IPS DF 6.9 (cell line): ENCODE measurements at places on chromosomes 5 and 9.

DNA sequence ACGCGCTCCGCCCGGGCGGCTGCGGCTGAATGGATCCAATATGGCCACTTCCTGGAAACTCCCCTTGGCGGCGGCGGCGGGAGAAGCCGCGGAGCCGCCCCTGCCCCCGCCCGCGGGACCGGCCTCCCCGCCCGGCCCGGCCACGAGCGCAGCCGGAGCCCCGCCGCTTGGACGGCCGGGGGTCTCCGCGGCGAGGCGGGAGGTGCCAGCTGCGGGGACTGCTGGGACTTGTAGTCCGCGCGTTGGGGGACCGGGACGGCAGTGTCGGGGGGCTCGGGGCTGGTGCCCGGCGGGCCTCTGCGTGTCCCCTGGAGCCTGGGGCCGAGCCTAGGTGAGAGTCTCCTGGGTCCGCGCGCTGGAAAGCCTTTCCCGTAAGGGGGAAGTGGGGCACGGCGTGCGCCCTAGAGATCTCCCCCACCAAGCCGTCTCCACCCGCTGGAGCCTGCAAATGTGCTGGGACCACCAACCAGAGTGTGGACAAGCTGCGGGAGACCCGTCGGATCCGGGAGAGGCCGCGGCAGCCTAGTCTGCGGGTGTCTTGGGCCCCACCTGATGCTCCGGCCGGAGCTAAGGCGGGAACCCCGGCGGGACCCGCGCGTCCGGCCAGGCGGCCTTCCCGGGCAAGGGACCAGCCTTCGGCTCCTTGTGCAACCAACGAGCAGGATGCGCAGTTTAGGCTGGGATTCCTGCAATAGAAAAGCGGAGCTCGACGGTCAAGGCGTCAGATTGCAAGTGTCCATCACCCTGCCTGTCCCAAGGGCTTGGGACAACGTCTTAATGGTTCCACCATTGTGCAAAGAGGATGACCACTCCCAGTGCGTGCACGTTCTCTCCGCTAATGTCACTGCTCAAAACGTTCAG, at the start of gene SEPTIN8:
Gene SEPTIN8, minus strand, starts transcription at position 31 of the 861 bp plus-strand sequence. CDS start 102 bp downstream, outside the sequence.
- DNase-seq, result no peak
- peaks cover 14% of the 10 kb centered on the region for H3K27me3 ChIP-seq
- no peaks in the 10 kb centered on the region for H3K36me3 ChIP-seq
- peak within 1 kb of the TSS; percentile 43 for H3K4me3 ChIP-seq

- no peak overlapping the region for H3K27ac ChIP-seq
- peaks cover 1% of the 10 kb centered on the region; the same call in 1 of the 2 replicates for H3K4me1 ChIP-seq
- no peaks in the 10 kb centered on the region for H3K36me3 ChIP-seq
- H3K4me3 ChIP-seq, result no peak overlapping the region
- DNase-seq, result no peak
- no peaks in the 10 kb centered on the region for H3K27me3 ChIP-seq
Observed at GRCh38 chr5:88967633-88968585, 84.9 kb upstream of the MEF2C start.

DNA sequence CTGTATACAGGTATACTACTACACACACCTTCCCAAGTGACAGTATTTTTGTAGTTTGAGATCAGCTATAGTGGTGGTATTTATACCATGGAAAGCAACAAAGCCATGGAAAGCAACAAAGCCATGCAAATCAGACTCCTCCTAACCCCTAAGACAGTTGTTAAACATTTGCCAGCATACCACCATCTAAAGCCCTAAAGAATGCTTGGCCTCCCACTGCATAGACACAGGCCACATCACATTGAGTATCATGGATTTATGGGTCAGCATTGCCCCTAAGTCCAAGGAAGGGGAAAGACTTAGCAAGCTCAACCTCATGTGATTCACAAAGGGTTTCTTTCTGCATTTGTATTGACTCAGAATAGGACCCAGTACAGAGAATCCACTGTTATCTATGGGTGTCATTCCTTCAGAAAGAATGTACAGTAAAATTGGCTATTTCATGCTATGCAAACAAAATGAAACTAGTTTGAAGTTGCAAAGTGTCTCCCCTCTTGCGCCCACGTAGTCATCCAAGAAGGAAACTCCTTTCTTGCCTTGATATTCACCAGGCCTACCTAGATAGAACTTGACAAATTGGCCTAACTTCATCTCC, 70.4 kb upstream of the IQGAP2 start:
- no peak for DNase-seq
- H3K4me1 ChIP-seq, result 0 out of 2 replicates have a peak, but pooled peaks cover 2% of the 10 kb centered on the region
- no peak overlapping the region for H3K27ac ChIP-seq
- H3K36me3 ChIP-seq, result no peaks in the 10 kb centered on the region
- H3K4me3 ChIP-seq, result no peak overlapping the region

- no peak overlapping the region for H3K27ac ChIP-seq
- DNase-seq, result no peak
- no peaks in the 10 kb centered on the region for H3K4me1 ChIP-seq
- H3K27me3 ChIP-seq, result no peaks in the 10 kb centered on the region
- H3K4me3 ChIP-seq, result no peak overlapping the region
Observed at GRCh38 chr5:82754036-82754746, 323.0 kb downstream of the TMEM167A start.

- no peaks in the 10 kb centered on the region for H3K36me3 ChIP-seq
- H3K27ac ChIP-seq, result no peak overlapping the region
- H3K4me3 ChIP-seq, result no peak overlapping the region
- H3K27me3 ChIP-seq, result no peaks in the 10 kb centered on the region
- no peaks in the 10 kb centered on the region for H3K4me1 ChIP-seq
Observed at GRCh38 chr9:4167079-4167671, 132.7 kb downstream of the GLIS3 start.
